Peyer's patch (tissue), 4 donors: ENCODE measurements at places on chromosomes 5 and 9. TPM values are rescaled to one million over a fixed set of nuclear protein-coding genes. Genes with fewer than 3 reads are reported as not detected.

CDK7 gene
- total RNA-seq, result 8.2 TPM

DNA sequence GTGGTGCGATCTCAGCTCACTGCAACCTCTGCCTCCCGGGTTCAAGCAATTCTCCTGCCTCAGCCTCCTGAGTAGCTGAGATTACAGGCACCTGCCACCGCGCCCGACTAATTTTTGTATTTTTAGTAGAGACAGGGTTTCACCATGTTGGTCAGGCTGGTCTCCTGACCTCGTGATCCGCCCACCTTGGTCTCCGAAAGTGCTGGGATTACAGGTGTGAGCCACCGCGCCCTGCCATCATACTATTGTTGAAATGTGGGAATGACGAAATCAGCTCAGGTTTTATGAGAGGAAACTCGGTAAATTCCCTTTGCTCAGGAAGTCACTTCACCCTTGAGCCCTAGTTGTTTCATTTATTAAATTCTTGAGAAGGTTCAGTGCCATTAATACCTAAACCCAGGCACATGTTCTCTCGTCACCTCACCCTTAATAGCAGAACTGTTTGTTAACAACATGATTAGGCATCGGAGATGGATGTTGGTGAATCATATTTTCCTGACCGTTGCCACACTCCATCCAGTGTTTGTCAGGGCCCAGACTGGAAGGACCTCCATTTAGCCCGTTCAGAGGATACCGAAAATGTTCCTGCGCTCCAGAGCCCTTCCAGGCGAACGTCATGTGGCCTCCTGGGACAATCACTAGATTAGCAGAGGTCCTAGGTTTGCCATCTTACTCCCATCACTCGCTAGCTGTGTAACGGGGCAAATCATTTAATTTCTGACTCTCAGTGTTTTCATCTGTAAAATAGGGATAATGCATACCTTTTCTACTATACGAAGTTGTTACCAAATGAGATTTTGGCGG is 20.0 kb upstream of the CREBRF start:
- H3K4me1 ChIP-seq, result peaks cover 10% of the 10 kb centered on the region
- DNase-seq, result peak; percentile 50
- H3K27me3 ChIP-seq, result no peaks in the 10 kb centered on the region
- no peaks in the 10 kb centered on the region for H3K36me3 ChIP-seq
- H3K4me3 ChIP-seq, result no peak overlapping the region

- no peak overlapping the region for H3K27ac ChIP-seq
- H3K36me3 ChIP-seq, result no peaks in the 10 kb centered on the region
- H3K4me1 ChIP-seq, result no peaks in the 10 kb centered on the region
- H3K4me3 ChIP-seq, result no peak overlapping the region
- DNase-seq, result no peak
Observed at GRCh38 chr5:110969502-110969901, 102.0 kb upstream of the TSLP start.

RGS14 gene
- total RNA-seq, result 22.6 TPM

- peaks cover 3% of the 10 kb centered on the region for H3K4me1 ChIP-seq
Observed at GRCh38 chr9:136975644-136976043, 1.7 kb upstream of the PTGDS start.

GRCh38 chr5:32434221-32434620 is 10.3 kb downstream of the ZFR start:
- H3K4me1 ChIP-seq, result no peaks in the 10 kb centered on the region
- DNase-seq, result no peak
- H3K4me3 ChIP-seq, result no peak overlapping the region
- no peaks in the 10 kb centered on the region for H3K27me3 ChIP-seq
- H3K27ac ChIP-seq, result no peak overlapping the region

GRCh38 chr9:656926-657568 is 184.4 kb upstream of the DMRT1 start:
- no peaks in the 10 kb centered on the region for H3K4me1 ChIP-seq
- no peaks in the 10 kb centered on the region for H3K27me3 ChIP-seq
- no peak overlapping the region for H3K4me3 ChIP-seq
- H3K36me3 ChIP-seq, result no peaks in the 10 kb centered on the region
- DNase-seq, result no peak
- H3K27ac ChIP-seq, result no peak overlapping the region

DNA sequence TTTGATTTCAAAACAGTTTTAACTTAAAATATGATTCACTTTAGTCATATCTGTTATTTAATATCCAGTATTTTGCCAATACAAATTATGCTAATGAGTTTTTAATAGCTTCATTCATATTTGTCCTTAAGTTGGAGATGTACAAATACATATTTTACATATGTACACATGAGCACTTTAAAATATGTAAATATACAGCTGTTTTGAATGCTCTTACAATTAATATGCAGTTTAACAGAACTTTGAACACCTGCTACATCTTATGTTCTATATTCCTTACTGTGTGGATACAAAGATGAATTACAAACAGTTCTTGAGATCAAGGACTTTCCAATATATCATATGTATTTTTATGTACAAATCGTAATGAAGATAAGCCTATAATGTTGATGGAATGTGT is 74.0 kb downstream of the CHSY3 start:
- no peak overlapping the region for H3K27ac ChIP-seq
- H3K27me3 ChIP-seq, result no peaks in the 10 kb centered on the region
- no peak for DNase-seq
- H3K36me3 ChIP-seq, result no peaks in the 10 kb centered on the region
- no peaks in the 10 kb centered on the region for H3K4me1 ChIP-seq

MYOT gene
- 4.3 TPM for total RNA-seq

GRCh38 chr5:147576646-147577535 is 67.0 kb upstream of the DPYSL3 start:
- no peak overlapping the region for H3K4me3 ChIP-seq
- H3K4me1 ChIP-seq, result no peaks in the 10 kb centered on the region
- H3K36me3 ChIP-seq, result no peaks in the 10 kb centered on the region
- H3K27ac ChIP-seq, result no peak overlapping the region

RMRP gene
- total RNA-seq, result 1,673 TPM

GRCh38 chr5:4627929-4628328 is 512.2 kb upstream of the ADAMTS16 start:
- H3K4me3 ChIP-seq, result no peak overlapping the region
- no peak for DNase-seq
- no peaks in the 10 kb centered on the region for H3K27me3 ChIP-seq
- no peaks in the 10 kb centered on the region for H3K4me1 ChIP-seq

DNA sequence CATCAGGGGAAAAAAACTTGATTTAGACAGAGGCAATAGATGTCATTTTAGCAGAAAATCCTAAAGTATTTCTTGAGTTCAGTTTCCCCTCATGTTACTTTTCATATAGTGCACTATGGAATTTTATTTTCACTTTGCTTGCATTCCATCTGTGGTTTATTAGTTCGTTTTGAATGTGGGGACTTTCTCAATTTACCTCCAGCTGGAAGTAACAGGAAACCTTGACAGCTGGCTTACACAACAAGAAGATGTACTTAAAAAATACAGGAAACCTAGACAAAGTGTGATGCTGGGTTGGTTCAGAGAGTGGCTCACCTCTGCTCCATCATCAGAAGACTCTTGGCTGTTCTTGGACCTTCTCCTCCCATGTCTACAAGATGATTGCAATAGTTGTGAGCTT is 567.0 kb downstream of the CETN3 start:
- H3K36me3 ChIP-seq, result no peaks in the 10 kb centered on the region
- H3K4me1 ChIP-seq, result no peaks in the 10 kb centered on the region
- no peak overlapping the region for H3K4me3 ChIP-seq
- DNase-seq, result no peak
- no peak overlapping the region for H3K27ac ChIP-seq

DNA sequence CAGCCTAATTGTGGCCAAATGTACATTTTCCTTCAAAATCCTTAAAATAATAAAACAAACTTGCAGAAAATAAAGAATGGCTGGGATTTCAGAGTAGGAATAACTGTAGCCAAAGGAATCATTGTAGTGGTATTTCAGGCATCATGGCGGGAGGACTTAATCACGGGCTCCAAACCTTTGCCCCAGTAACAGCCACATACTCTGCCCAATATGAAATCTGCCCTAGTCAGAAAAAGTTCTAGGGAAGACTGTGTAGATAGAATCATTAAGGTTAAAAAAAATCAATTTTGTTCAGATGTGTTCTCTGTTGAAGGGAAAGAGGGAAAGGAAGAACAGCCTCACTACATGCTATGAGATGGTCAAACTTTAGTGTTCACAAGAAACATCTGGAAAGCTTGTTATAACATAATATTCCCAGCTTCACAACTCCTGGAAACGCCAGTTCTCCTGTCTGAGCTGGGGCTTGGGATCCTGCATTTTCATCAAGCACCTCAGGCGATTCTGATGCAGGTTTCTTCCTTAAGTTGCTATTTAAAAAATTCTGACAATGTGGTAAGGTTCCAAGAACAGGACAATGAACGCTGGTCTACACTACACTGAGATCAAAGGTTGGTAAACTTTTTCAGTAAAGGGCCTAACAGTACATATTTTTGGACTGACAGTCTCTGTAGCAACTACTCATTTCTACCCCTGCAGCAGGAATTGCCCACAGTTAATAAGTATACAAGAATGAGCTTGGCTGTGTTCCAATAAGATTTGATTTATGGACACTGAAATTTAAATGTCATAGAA is 87.9 kb downstream of the CEMIP2 start:
- DNase-seq, result no peak
- no peaks in the 10 kb centered on the region for H3K27me3 ChIP-seq
- H3K36me3 ChIP-seq, result peaks cover 4% of the 10 kb centered on the region
- no peaks in the 10 kb centered on the region for H3K4me1 ChIP-seq
- no peak overlapping the region for H3K4me3 ChIP-seq
- no peak overlapping the region for H3K27ac ChIP-seq

SPARC gene
- 177 TPM for total RNA-seq

GRCh38 chr5:44372028-44372427 is 17.2 kb downstream of the FGF10 start:
- H3K27ac ChIP-seq, result no peak overlapping the region
- no peaks in the 10 kb centered on the region for H3K36me3 ChIP-seq

DNA sequence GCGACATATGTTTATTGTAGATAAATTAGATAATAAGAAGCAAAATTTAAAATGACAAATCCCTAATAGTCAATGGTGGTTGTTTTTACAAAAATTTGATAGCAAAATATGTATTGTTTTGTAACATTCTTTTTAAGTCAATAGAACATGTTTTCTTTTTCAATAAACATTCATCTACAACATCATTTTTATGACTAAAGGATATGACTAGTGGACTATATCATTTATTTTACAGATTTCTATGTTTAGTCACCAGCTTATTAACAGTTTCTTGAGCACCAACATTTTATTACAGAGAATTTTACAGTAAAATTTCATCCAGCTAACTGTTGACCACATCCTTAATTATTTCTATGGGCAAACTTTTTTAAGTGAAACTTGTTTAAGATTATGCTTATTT is 114.7 kb upstream of the IL7R start:
- H3K27ac ChIP-seq, result no peak overlapping the region
- no peak for DNase-seq
- no peak overlapping the region for H3K4me3 ChIP-seq
- H3K27me3 ChIP-seq, result no peaks in the 10 kb centered on the region
- no peaks in the 10 kb centered on the region for H3K36me3 ChIP-seq
